CD4-positive, alpha-beta memory T cell (primary cell): ENCODE measurements at places on chromosomes 4 and X. TPM values are rescaled to one million over a fixed set of nuclear protein-coding genes. Genes with fewer than 3 reads are reported as not detected.

TEX13B gene
- not detected for polyA plus RNA-seq

PLK4 gene
- 0.65 TPM for polyA plus RNA-seq

STBD1 gene
- polyA plus RNA-seq = 3.4 TPM

TDO2 gene
- polyA plus RNA-seq = not detected

SMPX gene
- polyA plus RNA-seq = not detected

FMR1NB gene
- not detected for polyA plus RNA-seq

MUC7 gene
- not detected for polyA plus RNA-seq

KCTD8 gene
- polyA plus RNA-seq = not detected

HUWE1 gene
- 3.3 TPM for polyA plus RNA-seq

AMER1 gene
- 0.05 TPM for polyA plus RNA-seq

EREG gene
- polyA plus RNA-seq = not detected

SCOC gene
- polyA plus RNA-seq = 63.7 TPM

CMC4 gene
- polyA plus RNA-seq = 23.0 TPM

HS6ST2 gene
- polyA plus RNA-seq = not detected

OTC gene
- not detected for polyA plus RNA-seq

MAGEB17 gene
- not detected for polyA plus RNA-seq

AFAP1 gene
- polyA plus RNA-seq = 6.3 TPM

COL25A1 gene
- polyA plus RNA-seq = 0.55 TPM

AKAP14 gene
- not detected for polyA plus RNA-seq

AMOT gene
- polyA plus RNA-seq = 2.7 TPM

ADGRL3 gene
- polyA plus RNA-seq = not detected

GPR82 gene
- polyA plus RNA-seq = 0.13 TPM

CXCL8 gene
- polyA plus RNA-seq = 0.25 TPM

FGFBP2 gene
- polyA plus RNA-seq = 0.22 TPM

CT45A1 gene
- not detected for polyA plus RNA-seq

SLIT2 gene
- polyA plus RNA-seq = not detected

IL1RAPL1 gene
- polyA plus RNA-seq = not detected

PITX2 gene
- polyA plus RNA-seq = not detected

KLHL13 gene
- polyA plus RNA-seq = not detected

SPATA18 gene
- polyA plus RNA-seq = not detected

TBC1D1 gene
- polyA plus RNA-seq = 23.7 TPM

PAGE2 gene
- not detected for polyA plus RNA-seq

REST gene
- 170 TPM for polyA plus RNA-seq

MAGEA8 gene
- polyA plus RNA-seq = not detected

NSUN7 gene
- not detected for polyA plus RNA-seq

NDNF gene
- polyA plus RNA-seq = not detected

GUCY2F gene
- polyA plus RNA-seq = not detected

TCEAL6 gene
- not detected for polyA plus RNA-seq

LRCH2 gene
- not detected for polyA plus RNA-seq

GAGE12E gene
- polyA plus RNA-seq = not detected

ARSJ gene
- polyA plus RNA-seq = not detected

PHOX2B gene
- not detected for polyA plus RNA-seq

CORIN gene
- polyA plus RNA-seq = not detected

NXF2B gene
- not detected for polyA plus RNA-seq

MMAA gene
- polyA plus RNA-seq = 7.4 TPM
